ENCODE measurements at places on chromosomes 1 and 21.
A peak's percentile ranks its signal among the peaks of the same experiment; 100 is the strongest.

- DNase-seq, result no peak
These were observed 132.3 kb upstream of the WNT4 start for GRCh38 chr1:22275167-22275566.

DNA sequence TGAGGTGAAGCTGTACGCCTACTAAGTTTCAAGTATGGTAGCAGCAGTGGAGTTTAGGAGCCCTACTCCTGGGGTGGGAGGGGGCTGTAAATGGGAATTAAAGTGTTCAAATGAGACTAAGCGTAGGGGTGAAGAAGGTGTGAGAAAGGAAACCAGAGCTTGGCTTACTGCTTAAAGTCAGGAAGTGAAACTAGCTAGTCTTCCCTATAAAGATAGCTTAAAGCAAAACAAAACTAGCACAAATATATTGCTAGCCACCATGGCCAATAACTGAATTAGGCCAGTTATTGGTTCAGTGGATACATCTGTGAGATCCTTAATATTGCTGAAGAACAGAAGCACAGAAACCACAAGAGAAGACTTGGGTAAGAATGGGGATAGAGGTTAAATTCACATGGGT lies 492.2 kb upstream of the PKN2 start:
- no peak for DNase-seq

GRCh38 chr1:158059984-158060383 lies 66.5 kb downstream of the KIRREL1 start:
- no peak for DNase-seq

GRCh38 chr1:186985889-186986491 lies 157.2 kb downstream of the PLA2G4A start:
- DNase-seq, result no peak

- DNase-seq, result no peak
These were observed 81.5 kb upstream of the LPGAT1 start for GRCh38 chr1:211912038-211912437.

DNA sequence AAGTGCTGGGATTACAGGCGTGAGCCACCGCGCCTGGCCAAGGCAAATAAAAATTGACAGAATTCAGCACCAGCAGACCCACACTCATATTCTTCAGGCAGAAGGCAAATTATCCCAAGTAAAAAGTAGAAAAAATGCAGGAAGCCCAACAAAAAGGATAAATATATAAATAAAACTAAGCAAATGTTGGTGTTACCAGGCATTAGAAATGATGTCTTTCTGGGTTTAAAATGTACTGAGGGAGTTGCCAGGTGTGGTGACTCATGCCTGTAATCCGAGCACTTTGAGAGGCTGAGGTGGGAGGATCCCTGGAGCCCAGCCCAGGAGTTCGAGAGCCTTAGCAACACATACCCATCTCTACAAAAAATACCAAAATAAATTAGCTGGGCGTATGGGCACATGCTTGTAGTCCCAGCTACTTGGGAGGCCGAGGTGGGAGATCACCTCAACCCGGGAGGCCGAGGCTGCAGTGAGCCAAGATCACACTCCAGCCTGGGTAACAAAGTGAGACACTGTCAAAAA lies 6.3 kb downstream of the INTS11 start:
- no peak for DNase-seq

- no peak for DNase-seq
These were observed 302.6 kb upstream of the C1orf87 start for GRCh38 chr1:60376196-60376595.

- DNase-seq, result peak; percentile 36
These were observed 40.4 kb upstream of the EIF4G3 start for GRCh38 chr1:21216835-21217811.

DNA sequence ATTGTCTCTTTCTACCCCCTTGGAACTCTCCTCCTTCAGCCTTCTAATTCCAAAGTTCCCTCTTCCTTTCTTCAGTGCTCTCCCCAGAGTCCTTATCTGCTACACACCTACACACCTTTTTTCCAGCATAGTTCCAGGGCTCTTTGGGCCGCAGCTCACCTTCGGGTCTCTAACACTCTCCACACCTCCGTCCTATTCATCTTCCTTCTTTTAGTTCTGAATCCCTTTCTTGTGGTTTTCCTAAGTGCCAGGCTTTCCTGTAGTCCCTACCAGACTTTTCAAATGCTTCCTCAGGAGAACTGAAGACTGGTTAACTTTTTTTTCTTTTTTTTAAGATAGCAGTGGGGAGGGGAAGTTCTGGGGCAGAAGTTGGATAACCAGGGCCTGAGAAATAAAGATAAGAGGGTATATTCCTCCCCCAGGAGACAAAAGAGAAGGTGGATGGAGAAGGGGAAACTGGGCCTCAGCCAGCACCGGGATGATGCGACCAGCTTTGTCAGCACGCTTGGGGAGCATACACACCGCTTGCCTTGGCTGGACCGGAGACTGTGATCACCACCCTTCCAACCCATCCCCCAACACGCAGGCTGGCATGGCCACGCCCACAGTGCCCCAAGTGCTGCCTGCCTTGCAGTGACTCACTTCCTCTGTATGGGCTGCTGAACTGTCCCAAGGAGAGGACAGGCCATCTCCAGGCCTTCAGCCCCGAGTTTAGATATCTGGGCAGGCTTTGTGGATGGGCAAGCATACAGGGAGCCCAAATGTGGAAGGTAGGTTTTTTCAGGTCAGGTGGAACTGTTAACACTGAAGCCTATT lies 2.5 kb upstream of the CERS2 start:
- DNase-seq, result peak; percentile 42

DNA sequence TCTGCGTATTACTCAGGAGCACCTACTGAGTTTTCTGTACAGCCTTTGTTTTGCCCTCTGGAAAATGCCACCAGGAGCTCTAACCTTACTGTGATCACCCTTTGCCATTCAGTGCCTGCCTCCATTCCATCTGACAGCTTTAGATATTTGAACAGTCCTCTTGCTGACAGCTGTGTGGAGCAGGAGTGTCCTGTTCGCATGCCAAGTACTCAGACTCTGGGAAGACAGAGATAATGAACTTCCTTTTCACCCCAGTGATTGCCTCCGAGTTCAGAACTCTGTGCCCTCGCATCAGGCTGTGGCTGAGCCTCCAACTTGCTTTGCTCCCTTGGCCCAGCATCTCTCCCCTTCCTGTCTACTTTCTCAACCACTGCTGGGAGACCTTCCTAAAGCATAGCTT lies 74.0 kb downstream of the CACNA1E start:
- DNase-seq, result no peak

- DNase-seq, result no peak
These were observed 29.5 kb downstream of the SZRD1 start for GRCh38 chr1:16396591-16396990.

All from T-helper 17 cell (primary cell).